NCI-H1436 (cell line): ENCODE measurements at places on chromosomes 1 and 21.

GRCh38 chr21:45322960-45323461 lies 35.3 kb upstream of the POFUT2 start:
- no peak for DNase-seq

DNA sequence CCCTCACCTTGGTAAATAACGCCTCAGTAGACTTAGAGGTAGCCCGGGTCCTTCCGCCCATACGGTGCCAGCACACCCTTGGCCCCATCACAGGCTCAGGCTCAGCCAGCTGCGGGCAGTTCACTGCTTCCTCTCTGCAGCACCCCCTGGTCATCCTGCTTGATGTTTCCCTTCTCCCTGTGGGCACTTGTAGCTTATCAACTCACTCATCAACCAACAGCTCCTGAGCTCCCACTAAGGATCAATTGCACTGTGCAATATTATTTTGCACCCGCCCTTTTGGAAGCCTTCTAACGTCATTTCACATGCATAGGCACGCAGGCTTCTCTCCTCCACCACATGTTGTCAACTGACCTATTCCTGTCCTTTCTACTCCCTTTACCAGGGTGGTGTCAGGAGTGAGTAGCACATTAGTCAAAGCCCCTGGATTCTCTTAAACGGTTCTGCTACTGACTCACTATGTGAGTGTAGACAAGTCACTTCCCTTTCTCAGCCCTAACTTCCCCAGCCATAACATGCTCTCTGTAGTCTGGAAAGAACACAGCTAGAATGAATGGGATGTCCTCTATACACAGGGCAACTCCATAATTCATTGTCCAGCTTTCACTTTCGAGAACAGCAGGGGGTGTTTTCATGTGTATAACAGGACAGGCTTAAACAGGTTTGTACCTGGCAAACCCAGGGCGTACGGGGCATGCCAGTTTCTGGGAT lies 47.1 kb upstream of the IRF2BP2 start:
- DNase-seq: no peak

- DNase-seq: no peak
Measured at GRCh38 chr1:35882586-35882944, 444 bp upstream of the AGO1 start.

- DNase-seq: no peak
Measured at GRCh38 chr1:178690496-178690895, 34.5 kb upstream of the RALGPS2 start.

DNA sequence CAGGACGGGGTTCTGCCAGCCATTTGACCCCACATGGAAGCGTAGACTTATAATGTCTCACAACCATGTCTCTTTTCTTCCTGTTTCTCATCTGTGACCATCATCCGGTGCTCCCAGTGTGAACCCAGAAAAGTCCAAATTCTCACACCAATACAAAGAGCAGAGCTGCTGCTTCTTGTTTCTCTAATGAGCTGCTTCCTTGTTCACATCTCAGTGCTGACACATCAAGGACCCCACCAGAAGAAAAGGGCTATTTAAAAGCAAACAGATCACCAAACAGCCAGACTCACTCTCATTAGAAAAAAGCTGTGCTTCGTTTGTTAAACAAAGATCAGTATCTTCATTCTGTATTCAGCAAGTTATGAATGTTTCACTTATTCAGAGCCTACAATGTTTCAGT lies 835 bp upstream of the LCE1D start:
- no peak for DNase-seq
